ENCODE measurements at places on chromosomes 1 and 21.

DNA sequence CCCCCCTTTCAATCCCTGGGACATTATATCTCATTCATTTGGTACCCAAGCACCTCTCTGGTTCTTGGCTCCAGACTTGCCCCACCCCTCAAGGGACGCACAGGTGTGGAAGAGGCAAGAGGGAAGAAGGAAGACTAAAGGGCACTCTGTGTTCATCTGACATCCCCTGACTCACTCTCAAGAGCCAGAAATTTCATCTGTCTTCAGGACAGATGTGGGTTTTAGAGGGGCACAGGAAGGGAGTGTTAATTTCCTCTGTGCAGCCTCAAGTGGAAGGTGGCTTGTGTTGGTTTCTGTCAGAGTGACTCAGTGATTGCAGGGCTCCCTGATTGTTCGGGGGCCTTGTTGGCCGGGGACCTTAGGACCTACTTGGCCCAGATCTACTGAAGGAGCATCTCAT lies 2.4 kb downstream of the C2CD4D start:
- no peak for DNase-seq

DNA sequence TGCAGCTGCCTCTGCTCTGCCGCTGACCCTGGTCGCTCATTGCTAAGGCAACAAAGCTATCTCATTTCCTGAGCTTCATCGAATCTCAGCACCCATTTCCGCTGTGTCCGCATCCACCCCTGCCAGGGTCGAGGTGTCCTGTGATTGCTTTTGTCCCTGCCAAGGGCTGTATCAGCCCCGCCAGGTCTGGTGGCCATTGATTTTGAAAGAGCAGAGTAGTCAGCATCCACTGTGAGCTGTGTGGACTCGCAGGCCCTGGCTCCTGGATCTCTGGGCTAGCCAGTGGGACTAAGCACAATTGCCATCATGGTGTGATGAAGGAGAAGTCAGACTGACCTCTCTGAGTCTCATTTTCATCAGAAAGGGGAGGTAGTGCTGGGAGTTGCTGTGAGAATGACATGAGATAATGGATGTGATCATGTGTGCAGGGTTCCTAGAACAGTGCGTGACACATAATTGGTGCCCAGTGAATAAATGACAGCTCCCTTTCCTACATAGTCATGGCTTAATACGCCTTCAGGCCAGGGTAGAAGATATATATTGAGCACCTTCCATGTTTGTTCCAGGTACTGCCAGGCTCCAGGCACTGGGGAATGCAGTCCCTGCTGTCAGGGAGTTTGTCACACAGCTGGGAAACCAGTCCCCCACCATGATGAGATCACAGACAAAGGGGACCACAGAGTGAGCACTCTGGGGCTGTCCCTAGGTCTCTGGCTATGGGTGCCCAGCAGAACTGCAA lies 32.1 kb downstream of the NAV1 start:
- DNase-seq: no peak

DNA sequence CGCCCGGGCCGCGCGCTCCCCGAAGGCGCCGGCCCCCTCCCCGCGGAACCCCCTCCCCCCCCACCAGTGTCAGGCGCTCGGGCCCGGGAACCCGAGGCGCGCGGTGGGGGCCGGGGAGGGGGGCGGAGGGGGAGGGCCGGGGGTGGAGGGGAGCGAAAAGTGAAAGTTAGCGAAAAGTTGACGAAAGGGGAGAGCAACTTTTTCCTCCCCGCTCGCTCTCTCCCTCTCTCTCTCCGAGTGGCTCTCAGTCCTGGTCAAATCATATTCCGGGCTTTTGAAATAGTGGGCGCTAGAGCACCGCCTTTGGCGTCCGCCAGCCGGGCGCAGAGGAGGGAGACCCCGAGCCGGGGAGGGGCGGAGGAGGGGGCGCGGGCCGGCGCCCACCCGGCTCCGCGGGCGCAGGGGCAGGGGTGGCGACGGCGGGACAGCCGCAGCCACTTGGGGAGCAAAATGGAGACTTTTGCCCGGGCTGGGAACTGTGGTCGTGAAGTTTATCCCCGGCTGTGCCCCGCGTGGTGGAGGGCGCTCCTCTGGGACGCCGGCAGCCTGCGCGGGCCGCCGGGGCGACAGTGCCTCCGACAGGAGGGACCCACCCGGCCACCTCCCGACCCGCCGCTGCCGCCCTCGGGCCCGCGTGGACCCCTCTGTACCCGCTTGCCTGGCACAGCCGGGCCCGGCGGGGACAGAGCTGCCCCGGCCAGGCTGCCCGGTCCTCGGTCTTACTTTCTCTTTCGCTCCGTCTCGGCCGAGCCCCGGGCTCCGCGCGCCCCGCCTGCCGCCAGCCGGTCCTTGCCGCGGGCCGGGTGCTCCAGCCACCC lies 697 bp downstream of the PRDM16 start:
- peak; percentile 64 for DNase-seq

DNA sequence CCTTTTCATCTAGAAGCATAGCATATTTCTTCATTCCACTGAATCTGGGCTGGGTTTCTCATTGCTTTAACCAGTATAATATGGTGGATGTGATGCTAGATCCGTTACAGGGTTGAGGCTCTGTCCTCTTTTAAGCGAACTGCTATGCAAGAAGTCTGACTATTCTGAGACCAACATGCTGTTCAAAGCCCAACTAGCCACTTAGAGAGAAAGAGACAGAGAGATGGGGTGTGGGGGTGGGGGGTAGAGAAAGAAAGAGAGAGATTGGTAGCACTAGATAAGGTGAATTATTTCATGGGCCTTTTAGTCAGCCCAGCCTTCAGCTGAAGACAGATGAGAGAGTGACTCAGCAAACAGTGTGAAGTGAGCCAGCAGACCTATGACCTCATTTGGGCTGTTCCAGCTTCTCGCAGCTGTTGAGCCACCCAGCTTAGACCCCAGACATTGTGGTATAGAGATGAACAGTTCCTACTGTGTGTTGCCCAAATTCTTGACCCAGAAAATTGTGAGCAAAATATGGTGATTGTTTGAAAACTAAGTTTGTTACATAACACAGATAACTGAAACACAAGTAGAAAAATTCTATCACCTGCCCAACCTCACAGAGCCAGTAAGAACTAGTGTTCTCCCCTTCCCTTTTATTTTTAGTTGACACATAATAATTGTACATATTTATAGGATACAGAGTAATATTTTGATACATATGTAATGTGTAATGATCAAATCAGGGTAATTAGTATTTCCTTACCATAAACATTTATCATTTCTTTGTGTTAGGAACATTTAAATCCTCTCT lies 40.7 kb upstream of the PRKACB start:
- DNase-seq: peak; percentile 37

- DNase-seq: no peak
Measured at GRCh38 chr1:159548126-159548525, 12.3 kb upstream of the OR10J5 start.

DNA sequence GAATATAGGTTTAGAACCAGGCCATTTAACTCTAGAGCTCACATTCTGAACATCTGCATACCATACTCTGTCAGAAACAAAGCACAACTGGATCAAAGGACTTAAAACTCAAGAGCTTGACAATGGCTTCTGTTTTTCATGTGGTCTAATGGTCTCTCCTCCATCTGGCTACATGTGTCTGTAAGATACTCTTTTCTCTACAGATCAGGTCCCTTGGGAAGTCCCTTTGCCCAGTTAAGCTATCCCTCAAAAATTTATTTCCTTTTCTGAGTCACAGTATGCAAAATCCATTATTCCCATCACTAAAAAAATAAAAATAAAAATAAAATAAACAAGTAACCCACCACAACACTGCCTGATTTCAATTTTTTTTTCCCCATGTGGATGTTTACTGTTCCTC lies 357.0 kb upstream of the PRMT6 start:
- no peak for DNase-seq

DNA sequence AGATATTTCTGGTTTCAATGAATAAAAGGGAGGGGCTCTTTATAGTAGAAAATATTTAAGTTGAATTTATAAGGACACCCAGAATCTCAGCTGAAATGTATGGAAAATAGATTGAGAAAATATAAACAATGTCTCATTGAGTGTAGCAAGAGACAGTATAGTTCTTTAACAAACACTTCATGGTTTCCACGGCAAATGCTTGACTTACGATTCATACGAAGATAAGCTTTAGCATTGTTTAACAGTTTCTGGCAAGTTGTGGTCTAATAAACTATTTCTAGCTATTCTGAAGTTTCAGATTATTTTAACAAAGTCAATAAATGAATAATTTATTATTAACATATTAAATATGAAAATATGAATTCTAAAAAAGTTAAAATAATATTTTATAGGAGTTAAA lies 1419.4 kb downstream of the KCNT2 start:
- no peak for DNase-seq

DNA sequence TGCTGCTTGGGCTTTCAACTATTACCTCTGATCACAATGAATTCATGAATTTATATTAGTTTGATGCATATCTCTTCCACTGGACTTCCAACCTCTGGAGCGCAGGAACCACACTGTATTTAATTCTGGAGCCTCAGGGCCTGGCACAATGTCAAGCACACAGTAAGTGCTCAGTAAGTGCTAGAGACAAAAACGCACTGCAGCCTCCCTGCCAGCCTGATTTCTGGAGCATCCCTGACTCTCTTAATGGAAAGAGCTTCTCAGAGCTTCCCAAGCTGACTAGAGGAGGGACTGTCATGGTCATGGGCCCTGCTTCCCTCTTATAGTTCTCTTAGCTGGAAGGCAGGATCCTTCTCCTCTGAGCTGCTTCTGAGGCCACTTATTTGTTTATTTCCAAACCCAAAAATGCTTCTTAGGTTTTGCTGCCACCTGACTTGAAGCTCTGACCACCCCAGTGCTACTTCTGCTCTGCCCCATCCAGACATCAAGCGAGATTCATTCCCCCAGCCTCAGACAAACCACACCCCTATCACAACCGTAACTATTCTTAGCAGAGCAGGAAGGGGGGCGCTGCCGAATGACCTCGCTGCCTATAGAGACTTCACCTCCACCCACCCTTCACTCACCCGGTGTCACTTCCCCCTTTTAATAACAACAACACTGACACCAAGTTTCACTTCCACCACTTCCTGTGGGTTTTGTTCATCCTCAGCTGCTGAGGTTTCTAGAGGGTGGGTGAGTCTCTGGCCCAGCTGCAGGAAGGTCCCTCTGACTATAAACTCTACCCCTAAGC lies 33.6 kb downstream of the NUAK2 start:
- no peak for DNase-seq

DNA sequence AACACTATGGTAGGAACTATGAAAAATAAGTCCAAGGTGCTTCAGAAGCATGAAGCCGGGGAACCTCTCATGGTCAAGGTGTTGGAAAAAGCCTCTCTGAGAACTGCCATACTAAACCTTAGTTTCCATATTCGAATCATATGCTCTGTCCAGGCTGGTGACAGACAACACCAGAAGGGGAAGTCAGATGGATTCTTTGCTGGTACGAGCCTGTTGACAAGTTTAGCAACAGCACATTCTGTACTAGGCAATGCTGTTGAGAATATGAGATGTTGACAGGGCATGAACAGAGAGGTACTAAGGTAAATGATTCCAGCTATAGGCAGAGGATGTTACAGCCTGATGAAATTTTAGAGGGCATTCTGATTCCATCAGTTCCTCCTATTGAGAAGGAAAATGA lies 461.3 kb upstream of the ZRANB2 start:
- DNase-seq: no peak

DNA sequence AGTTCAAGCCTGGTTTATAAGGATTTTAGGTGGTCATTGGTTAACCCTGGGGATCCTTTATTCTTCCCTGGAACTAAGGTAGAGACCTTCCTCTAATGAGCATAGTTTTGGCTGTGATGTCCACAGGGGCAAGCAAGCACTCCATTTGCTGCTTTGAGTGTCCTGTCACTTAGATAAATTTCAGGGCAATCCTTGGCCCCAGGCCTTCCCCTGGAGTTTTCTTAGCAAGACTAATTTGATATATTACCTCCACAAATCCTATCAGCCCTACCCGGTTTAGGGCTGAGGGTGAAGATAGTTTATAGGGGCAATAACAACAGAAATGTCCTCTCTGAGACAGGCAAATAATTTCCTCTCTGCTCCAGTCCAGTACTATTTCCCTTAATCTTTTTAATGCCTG lies 166.6 kb downstream of the CYYR1 start:
- DNase-seq: no peak

DNA sequence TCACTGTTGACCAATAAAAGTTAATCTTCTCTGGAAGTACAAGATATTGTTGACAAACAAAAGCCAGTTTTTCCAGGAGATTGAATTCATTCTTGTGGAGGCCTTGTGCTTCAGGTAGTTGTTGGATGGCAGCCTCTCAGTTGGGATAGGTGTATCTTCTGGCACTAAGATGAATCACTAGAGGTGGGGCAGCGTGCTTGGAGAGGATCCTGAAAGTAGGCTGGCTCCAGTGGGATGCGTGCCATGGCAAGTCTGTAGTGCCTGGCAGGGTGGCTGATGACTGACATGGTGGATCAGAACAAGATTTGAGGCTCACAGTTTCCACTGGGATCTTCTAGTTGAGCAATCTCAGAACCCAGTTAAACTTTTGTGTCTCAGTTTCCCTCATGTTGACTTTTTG lies 2.4 kb downstream of the VPS13D start:
- no peak for DNase-seq
